ENCODE measurements at places on chromosomes 12 and 14.

DNA sequence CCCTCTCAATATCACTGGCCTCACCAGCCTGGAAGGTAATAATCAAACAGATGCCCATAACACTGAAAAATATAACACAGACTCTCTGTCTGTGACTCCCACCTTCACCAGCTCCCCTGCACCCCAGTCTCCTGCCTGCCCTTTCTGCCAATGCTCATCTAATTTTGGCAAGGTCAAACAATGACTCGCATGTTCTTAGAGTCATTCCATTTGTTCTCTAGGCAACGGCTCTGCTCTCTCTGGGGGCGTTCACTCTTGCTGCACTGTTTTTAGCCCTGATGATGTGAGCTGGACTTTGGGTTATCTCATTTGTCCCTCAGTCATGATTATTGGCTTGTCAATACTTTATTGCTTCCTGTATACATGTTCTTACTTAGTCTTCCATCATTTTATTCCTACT, 691.8 kb downstream of the FLRT2 start:
- no peak for DNase-seq
- no peaks in the 10 kb centered on the region for H3K36me3 ChIP-seq
- no peaks in the 10 kb centered on the region for H3K4me1 ChIP-seq

GRCh38 chr14:51850651-51851050, 9.8 kb upstream of the GNG2 start:
- H3K27me3 ChIP-seq, result no peaks in the 10 kb centered on the region
- H3K27ac ChIP-seq, result peak overlapping the region; percentile 76
- peaks cover 60% of the 10 kb centered on the region for H3K4me1 ChIP-seq
- no peak overlapping the region for H3K4me3 ChIP-seq
- DNase-seq, result peak; percentile 68

DNA sequence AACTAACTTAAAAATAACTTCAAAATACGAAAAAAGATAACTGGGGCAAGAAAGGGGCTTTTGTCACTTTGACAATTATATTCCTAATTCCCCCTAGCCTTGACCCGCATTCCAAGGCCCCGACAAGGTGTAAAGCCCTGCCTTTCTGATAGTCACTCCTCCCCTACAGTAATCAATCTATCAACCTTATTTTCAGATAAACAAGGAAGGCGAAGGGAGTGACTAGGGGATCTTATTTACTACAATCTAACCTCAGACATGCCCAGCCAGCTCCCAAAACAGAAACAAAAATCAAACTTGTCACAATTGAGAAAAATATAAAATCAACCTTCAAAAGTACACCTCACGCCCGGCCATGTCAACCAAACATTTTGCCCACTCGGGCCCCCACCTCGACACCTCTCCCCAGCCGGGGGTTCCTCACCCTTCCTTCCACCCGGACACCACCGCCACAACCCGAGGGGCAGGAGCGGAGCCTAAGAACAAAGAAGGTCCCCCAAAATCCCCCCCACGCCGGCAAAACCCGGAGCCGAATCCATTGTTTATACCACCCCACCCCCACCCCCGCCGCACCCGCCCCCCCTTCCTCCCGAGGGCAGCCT, 562 bp downstream of the ZFYVE1 start:
- no peaks in the 10 kb centered on the region for H3K27me3 ChIP-seq
- H3K27ac ChIP-seq, result no peak overlapping the region
- H3K36me3 ChIP-seq, result peaks cover 12% of the 10 kb centered on the region

DNA sequence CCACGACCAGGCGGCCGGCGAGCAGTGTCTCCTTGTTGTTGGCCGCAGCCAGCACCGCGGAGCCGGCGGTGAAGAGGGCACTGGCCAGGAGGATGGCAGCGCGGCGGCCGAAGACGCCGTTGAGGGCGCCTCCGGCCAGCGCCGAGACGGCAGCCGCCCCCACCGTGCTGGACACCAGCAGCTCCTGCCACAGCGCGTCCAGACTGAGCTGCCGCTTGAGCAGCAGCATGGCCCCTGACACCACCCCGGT, 691 bp downstream of the SLC2A13 start:
- no peaks in the 10 kb centered on the region for H3K36me3 ChIP-seq

DNA sequence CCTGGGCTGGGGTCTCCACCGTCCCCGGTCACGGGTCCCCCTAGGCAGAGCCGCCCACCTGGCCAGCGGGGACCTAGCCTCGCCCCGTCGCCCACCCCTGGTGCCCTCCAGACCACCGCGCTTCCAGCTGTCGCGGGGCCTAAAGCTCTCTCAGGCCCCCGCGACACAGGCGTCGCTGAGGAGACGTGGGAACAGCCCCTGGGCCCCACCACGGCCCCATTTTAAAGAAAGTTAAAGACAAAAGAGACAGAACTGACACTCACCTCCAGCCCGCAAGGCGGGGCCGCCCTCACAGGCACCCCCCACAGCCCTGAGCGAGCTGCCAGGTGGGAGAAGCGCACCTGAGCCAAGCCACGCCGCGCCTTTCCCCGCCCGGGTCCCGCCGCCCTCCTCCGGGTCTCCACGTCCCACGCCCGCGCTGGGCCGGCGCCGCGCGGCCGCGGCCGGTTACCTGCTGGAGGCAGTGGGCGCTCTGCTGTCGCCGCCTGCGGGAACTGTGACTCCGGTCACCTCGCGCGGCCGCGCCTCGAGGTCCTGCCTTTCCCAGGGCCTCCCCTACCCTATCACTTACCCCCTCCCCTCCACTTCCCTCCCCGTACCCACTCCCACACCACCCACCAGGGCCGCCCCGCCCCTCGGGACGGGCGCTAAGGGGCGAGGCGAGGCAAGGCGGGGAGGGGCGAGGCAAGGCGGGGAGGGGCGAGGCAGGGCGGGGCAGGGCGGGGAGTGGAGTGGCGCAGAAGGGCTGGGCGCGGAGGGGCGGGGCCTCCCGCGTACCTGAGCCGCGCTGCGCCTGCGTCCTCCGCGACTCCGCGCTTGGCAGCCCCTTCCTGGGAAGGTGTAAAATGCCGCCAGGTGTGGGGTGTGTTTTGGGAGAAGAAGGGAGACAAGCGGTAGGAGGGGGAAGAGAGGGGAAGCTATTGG, 31.2 kb downstream of the TC2N start:
- H3K27ac ChIP-seq, result peak overlapping the region; percentile 84
- H3K4me3 ChIP-seq, result peak overlapping the region; percentile 94
- H3K36me3 ChIP-seq, result no peaks in the 10 kb centered on the region
- no peaks in the 10 kb centered on the region for H3K27me3 ChIP-seq

DNA sequence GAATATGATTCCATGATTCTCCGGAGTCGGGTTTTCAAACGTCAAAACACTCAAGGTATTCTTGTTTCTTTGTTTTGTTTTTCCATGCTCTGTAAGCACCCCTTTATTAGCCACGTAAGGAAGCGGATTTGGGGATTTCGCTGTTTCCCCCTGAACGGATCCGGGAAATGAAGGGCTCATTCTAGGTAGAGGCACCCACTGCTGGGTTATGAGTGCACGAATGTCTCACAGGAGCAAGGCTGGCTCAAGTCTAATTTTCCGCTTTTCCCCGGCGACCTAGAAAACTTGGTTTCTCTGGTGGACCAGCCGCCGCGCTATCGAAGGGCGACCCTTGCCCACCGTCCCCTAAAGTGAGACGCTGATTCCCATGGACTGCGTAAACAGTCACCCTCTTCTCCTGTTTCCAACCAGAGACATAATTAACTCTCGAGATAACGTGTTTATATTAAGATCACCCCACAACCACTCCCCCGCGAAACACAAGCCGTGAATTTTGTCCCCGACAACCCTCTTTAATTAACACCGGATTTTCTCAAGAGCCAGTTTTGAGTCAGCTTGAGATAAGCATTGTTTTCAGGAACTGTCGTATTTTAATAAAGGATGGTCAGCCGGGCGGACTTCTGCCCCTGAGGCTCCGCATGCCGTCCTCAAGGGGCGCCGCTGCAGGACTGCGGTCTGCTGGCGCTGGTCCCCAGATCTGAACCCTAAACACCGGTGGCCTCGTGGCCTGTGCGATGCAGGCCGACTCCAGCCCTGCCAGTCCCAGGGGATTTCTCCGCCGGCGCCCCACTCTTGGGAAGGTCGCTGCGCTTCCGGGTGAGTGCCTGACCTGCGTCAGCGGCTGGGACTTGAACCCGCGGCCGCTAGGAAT, 515 bp upstream of the ABCC9 start:
- peak overlapping the region; percentile 42 for H3K4me3 ChIP-seq
- H3K27me3 ChIP-seq, result peaks cover 56% of the 10 kb centered on the region
- no peaks in the 10 kb centered on the region for H3K36me3 ChIP-seq
- DNase-seq, result no peak

DNA sequence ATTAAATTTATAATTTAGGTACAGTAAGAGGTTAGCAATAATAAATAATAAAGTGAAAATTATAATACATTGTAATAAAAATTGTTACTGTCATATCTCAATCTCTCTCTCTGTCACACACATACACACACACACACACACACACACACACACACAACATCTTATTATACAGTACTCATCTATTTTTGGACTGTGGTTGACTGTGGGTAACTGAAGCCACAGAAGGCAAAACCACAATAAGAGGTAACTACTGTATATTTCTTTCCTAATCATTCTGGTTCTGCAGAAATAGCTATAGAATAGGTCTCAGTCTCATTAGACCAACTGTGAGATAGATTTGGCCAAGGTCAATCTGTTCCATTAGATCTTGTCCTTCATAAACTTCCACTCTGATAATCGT, 33.1 kb upstream of the PTPRO start:
- H3K27ac ChIP-seq, result no peak overlapping the region
- no peak for DNase-seq
- peaks cover 2% of the 10 kb centered on the region for H3K4me1 ChIP-seq
- no peaks in the 10 kb centered on the region for H3K36me3 ChIP-seq
- peaks cover 2% of the 10 kb centered on the region for H3K27me3 ChIP-seq

GRCh38 chr12:52870361-52871290, 21.8 kb upstream of the KRT78 start:
- no peak overlapping the region for H3K27ac ChIP-seq
- DNase-seq, result peak; percentile 88
- peaks cover 25% of the 10 kb centered on the region for H3K4me1 ChIP-seq
- H3K4me3 ChIP-seq, result no peak overlapping the region

DNA sequence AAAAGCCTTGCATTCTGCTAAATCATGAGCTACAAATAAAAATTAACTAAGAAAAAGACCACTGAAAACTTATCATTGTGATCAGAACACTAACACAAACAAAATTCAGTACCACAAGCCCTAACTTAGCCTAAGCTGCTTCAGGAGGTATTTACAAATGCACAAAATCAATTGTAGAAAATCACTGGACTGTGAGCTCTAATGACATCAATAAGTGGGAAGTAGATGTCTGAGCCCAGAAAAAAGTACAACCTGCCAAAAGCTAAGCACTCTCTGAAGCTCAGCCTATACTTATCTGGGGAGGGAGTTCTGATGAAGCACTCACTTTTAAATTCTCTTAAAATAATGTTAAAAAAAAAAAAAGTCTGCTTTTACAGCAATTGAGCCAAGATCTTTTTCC, 92.9 kb downstream of the SLCO1B1 start:
- no peak for DNase-seq
- H3K4me1 ChIP-seq, result no peaks in the 10 kb centered on the region
- no peak overlapping the region for H3K27ac ChIP-seq
- H3K36me3 ChIP-seq, result no peaks in the 10 kb centered on the region
- H3K4me3 ChIP-seq, result no peak overlapping the region

DNA sequence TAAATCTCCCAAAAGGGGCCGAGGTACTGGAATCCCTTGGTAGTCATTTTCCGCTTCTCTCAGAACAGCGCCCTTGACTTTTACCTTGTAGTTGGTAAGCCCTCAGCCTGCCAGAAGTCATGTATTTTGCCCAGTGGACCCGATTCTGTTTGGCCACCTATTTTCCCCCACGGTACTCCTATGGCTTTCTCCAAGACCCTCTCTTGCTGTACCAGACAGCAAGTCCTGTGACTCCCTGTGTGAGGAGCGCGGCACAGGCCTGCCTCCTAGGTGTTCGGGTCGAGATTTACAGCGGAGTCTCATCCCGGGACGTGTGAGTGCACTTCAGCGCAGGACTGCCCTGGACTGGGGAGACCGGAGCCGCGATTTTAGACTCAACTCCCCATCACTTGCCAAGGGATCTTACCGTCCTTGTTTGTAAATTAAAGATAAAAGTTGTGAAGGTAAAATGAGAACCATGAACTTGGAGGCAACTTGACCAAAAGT, 1.1 kb upstream of the MBD6 start:
- H3K27me3 ChIP-seq, result no peaks in the 10 kb centered on the region
- H3K4me3 ChIP-seq, result peak overlapping the region; percentile 97
- peaks cover 66% of the 10 kb centered on the region for H3K4me1 ChIP-seq
- H3K27ac ChIP-seq, result peak overlapping the region; percentile 100

GRCh38 chr14:101254805-101255764, 306.2 kb upstream of the DIO3 start:
- no peak overlapping the region for H3K4me3 ChIP-seq
- H3K4me1 ChIP-seq, result peaks cover 6% of the 10 kb centered on the region
- no peak for DNase-seq
- no peaks in the 10 kb centered on the region for H3K36me3 ChIP-seq
- H3K27ac ChIP-seq, result no peak overlapping the region
